ENCODE measurements at places on chromosomes 3 and 15.

DNA sequence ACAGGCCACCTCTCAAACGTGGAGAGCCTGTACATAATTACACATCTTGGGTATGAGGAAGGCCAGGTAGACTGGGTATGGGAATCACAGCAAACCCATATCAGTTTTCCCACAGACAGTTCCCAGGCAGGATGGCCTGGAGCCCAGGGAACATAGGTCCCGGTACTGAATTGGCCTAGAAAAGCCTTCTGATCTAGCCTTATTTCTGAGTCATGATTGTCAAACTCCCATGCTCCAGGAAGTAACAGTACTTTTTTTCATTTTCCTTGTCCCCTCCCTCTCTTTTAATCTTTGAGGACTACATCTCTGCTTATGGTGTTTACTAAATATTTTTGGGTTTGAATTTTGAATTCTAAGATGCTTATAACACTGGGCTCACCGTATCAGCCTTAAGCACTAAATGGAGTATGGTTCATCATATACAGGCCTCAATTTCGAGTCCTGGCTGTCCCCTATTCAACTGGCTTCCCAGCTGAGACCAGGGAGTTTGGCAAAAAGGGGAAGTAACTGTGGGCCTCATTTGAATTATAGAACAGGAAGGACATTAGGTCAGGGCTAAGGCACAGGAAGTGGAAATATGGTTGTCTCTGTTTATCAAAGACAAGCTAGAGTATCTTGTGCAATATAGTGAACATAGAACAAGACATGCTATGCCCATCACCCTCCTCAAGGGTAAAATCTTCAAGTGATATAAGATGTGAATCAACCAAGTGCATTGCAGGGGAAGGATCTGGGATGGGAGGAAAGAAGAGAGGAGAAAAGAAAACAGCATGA, 494.6 kb downstream of the NTRK3 start:
- no peak for DNase-seq

GRCh38 chr3:162436826-162437225, 940.2 kb downstream of the OTOL1 start:
- DNase-seq, result no peak

DNA sequence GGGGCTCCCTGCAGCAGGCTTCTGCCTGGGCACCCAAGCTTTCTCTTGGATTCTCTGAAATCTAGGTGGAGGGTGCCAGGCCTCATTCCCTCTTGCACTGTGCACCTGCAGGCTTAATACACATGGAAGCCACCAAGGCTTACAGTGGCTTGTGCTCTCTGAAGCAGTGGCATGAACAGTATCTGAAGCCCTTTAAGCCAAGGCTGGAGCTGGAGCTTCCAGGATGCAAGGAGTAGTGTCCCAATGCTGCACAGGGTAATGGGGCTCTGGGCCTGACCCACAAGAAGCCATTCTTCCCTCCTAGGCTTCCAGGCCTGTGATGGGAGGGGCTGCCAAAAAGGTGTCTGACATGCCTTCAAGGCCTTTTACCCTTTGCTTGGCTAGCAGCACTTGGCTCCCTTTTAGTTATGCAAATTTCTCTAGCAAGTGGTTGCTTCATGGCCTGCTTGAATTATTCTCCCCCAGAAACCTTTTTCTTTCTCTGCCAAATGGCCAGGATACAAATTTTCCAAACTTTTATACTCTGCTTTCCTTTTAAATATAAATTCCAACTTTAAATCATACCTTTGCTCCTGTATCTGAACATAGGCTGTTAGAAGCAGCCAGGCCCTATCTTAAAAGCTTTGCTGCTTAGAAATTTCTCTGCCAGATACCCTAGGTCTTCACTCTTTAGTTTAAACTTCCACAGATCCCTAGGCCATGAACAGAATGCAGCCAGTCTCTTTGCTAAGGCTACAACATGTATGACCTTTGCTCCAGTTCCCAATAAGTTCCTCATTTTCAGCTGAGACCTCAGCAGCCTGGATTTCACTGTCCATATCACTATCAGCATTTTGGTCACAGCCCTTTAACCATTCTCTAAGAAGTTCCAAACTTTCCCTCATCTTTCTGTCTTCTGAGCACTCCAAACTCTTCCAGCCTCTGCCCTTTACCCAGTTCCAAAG, 201.1 kb upstream of the LRRFIP2 start:
- DNase-seq, result no peak

- DNase-seq, result peak; percentile 47
These were observed 3.3 kb upstream of the ITPKA start for GRCh38 chr15:41490355-41490754.

GRCh38 chr15:69457304-69458280, 5.0 kb downstream of the RPLP1 start:
- no peak for DNase-seq

DNA sequence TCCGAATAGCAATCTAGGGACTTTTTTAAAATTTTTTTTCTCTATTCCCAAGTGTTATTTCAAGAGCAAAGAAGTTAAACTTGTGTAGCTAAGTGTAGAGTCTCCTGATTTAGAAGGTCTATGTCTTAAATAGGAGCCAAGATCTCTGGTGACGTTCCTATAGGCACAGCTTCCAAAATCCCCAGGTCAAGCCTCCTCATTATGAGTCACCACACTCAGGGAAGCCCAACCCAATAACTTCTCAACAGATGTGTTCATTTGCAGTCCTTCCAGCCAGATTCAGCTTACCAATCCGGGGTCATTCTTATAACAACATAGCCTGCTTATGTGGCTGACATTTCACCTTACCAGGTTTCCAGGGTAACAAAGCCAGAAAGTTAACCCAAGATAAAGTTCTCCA, 270.3 kb downstream of the IL5RA start:
- DNase-seq, result no peak

- no peak for DNase-seq
These were observed 17.7 kb downstream of the MCCC1 start for GRCh38 chr3:183081459-183082183.

DNA sequence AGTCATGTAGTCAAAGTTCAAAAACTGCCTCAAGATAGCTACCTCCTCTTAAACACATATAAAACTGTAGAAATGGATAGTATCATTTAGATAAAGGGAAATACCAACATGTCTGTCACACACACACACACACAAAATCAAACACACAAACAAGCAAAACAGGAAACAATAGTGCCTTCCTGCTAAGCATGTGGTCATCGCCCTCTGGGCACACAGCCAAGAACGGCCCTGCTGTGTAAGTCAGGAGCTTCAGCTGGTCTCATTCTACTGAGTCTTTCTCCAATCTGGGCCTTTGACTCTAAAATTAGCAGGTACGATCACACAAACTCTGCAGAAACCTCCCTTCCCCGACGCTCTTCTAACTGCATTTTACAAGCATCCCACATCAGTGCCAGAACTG, 272.2 kb upstream of the CHRNA7 start:
- DNase-seq, result peak; percentile 28

GRCh38 chr15:69132977-69133861, 27.2 kb upstream of the GLCE start:
- no peak for DNase-seq

GRCh38 chr15:87591582-87591981, 665.0 kb downstream of the NTRK3 start:
- DNase-seq, result no peak

- no peak for DNase-seq
These were observed 19.3 kb upstream of the EOGT start for GRCh38 chr3:69032737-69033136.

GRCh38 chr3:71926262-71926600, 141.3 kb upstream of the PROK2 start:
- no peak for DNase-seq

- no peak for DNase-seq
These were observed 81.6 kb downstream of the KLF15 start for GRCh38 chr3:126275620-126275904.
